ENCODE measurements at places on chromosomes 2 and 18. TPM values are rescaled to one million over a fixed set of nuclear protein-coding genes. Genes with fewer than 3 reads are reported as not detected.

GRCh38 chr2:240464514-240465241 lies 29.2 kb downstream of the GPC1 start:
- H3K4me1 ChIP-seq, result peaks cover 14% of the 10 kb centered on the region

GRCh38 chr2:144071461-144071860 lies 448.5 kb downstream of the ZEB2 start:
- no peaks in the 10 kb centered on the region for H3K36me3 ChIP-seq
- DNase-seq, result no peak
- H3K27me3 ChIP-seq, result no peaks in the 10 kb centered on the region
- H3K27ac ChIP-seq, result no peak overlapping the region

GRCh38 chr2:47236503-47237215 lies 81.6 kb upstream of the STPG4 start:
- no peaks in the 10 kb centered on the region for H3K4me1 ChIP-seq
- H3K27me3 ChIP-seq, result no peaks in the 10 kb centered on the region

DNA sequence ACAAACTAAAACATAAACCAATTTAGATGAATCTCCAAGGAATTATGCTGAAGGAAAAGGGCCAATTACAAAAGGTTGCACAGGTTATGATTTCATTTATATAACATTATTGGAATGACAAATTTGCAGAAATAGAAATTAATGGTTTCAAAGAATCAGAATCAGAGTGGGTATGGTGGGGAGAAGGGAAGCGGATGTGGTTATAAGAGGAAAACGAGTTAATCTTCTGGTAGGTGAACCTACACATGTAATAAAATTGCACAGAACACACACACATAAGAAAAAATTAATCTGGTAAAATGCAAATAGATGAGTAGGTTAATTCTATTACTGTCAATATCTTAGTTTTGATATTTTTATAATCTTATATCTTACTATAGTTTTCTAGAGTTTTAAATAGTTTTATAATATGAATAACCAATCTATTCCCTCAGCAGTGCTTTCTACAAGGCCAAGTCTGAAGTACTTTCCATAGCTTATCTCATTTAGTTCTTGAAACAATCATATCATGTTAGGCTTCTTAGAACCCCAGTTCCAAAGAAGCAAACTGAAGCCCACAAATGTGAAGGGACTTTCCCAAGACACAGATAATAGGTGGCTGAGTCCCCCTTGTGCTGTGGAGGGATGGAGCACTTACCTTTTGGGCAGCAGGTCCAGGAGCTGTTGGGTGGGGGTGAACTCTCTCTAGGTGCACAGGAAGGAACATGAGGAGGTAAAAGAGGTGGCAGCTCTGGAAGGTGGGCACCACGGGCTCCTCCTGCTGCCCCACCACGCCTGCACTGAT lies 31.5 kb downstream of the ZNF519 start:
- H3K4me1 ChIP-seq, result no peaks in the 10 kb centered on the region
- H3K36me3 ChIP-seq, result no peaks in the 10 kb centered on the region
- DNase-seq, result no peak
- H3K27ac ChIP-seq, result no peak overlapping the region
- no peaks in the 10 kb centered on the region for H3K27me3 ChIP-seq
- no peak overlapping the region for H3K4me3 ChIP-seq

- H3K4me3 ChIP-seq, result no peak overlapping the region
- H3K27ac ChIP-seq, result no peak overlapping the region
- no peak for DNase-seq
- H3K36me3 ChIP-seq, result no peaks in the 10 kb centered on the region
These were observed 25.2 kb upstream of the CTLA4 start for GRCh38 chr2:203842373-203842772.

DNA sequence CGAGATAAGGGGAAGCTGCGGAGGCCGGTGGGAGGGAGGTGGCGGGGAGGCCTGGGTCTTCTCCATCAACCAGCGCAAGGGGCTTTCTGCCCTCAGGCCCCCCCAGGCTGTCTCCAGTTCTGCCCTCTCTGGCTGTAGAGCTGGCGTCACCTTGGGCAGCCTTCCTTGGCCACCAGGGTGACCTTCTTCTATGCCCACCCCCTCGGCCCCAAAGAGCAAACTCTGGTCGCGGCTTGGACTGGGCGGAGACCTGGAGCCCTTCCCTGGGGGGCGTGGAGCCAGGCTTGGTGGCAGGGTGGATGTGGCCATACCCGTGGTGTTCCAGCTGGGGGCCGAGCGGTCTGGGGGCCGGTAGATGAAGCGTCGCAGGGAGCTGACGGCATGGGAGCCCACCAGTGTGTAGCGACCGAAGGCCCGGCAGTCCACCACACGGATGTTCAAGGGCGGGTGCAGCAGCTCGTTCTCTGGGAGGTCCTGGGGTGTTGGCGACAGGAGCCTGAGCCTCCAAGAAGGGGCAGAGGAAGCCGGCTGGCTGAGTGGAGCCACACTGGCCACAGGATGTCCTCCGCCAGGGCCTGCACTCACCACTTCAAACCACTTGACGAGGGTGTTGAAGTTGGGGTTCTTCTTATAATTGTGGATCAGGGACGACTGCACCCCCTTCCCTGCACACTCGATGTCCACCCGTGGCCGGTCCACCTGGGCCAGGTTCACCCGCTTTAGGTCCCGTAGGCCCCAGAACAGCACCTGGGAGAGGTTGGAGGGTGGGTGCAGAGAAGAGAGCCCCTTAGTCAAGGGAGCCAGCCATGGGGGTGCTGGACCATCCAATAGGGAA lies 4.9 kb downstream of the OTOF start:
- H3K36me3 ChIP-seq, result no peaks in the 10 kb centered on the region
- DNase-seq, result no peak
- H3K4me3 ChIP-seq, result no peak overlapping the region
- no peak overlapping the region for H3K27ac ChIP-seq

GRCh38 chr2:85564144-85564563 lies 2.9 kb upstream of the GGCX start:
- H3K27me3 ChIP-seq, result no peaks in the 10 kb centered on the region
- no peak overlapping the region for H3K27ac ChIP-seq
- H3K4me1 ChIP-seq, result no peaks in the 10 kb centered on the region
- DNase-seq, result no peak

GRCh38 chr2:12032398-12032797 lies 286.0 kb downstream of the LPIN1 start:
- H3K27ac ChIP-seq, result no peak overlapping the region
- no peak for DNase-seq
- H3K4me3 ChIP-seq, result no peak overlapping the region
- no peaks in the 10 kb centered on the region for H3K4me1 ChIP-seq
- H3K36me3 ChIP-seq, result no peaks in the 10 kb centered on the region
- no peaks in the 10 kb centered on the region for H3K27me3 ChIP-seq

GRCh38 chr2:46818819-46819218 lies 96.8 kb downstream of the MCFD2 start:
- H3K4me3 ChIP-seq, result no peak overlapping the region
- no peaks in the 10 kb centered on the region for H3K36me3 ChIP-seq
- DNase-seq, result no peak
- H3K4me1 ChIP-seq, result peaks cover 49% of the 10 kb centered on the region
- no peaks in the 10 kb centered on the region for H3K27me3 ChIP-seq

DNA sequence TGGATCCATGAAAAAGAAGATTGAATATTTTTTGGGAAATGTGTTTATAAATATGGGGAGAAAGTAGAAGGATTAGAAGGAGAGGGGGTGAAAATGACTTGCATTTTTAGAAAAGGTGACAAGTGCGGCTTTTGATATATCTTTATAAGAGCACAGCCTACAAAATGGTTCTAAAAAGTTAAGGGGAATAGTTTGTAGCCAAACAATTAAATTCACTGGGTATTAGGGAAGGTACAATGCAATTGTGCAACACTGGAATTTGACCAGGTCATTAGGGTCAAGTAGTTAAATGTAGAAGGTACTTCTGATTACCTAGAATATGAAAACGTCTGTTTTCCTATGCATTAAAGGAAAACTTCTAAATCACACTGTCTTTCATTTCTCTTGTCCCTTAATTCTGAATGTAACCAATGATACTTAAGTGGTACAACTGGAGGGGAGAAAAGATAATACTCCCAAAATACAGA lies 44.5 kb upstream of the SERTAD2 start:
- H3K27me3 ChIP-seq, result no peaks in the 10 kb centered on the region
- no peak overlapping the region for H3K27ac ChIP-seq
- no peak overlapping the region for H3K4me3 ChIP-seq
- no peaks in the 10 kb centered on the region for H3K36me3 ChIP-seq
- no peaks in the 10 kb centered on the region for H3K4me1 ChIP-seq

- no peak for DNase-seq
- no peaks in the 10 kb centered on the region for H3K36me3 ChIP-seq
- no peak overlapping the region for H3K27ac ChIP-seq
- no peaks in the 10 kb centered on the region for H3K4me1 ChIP-seq
These were observed 192.4 kb upstream of the AGAP1 start for GRCh38 chr2:235301202-235302076.

- no peak overlapping the region for H3K4me3 ChIP-seq
- H3K27me3 ChIP-seq, result peaks cover 11% of the 10 kb centered on the region
- H3K27ac ChIP-seq, result no peak overlapping the region
- DNase-seq, result no peak
- H3K4me1 ChIP-seq, result peaks cover 8% of the 10 kb centered on the region
These were observed 3.8 kb upstream of the FRZB start for GRCh38 chr2:182870227-182870626.

GRCh38 chr18:56314396-56314795 lies 324.0 kb downstream of the TXNL1 start:
- H3K27me3 ChIP-seq, result no peaks in the 10 kb centered on the region
- H3K4me1 ChIP-seq, result no peaks in the 10 kb centered on the region
- no peak for DNase-seq

- peak overlapping the region; percentile 99 for H3K27ac ChIP-seq
- no peaks in the 10 kb centered on the region for H3K27me3 ChIP-seq
- peak; percentile 44 for DNase-seq
- peak overlapping the region; percentile 81 for H3K4me3 ChIP-seq
These were observed 2.7 kb upstream of the TGIF1 start for GRCh38 chr18:3447068-3447894.

- no peak overlapping the region for H3K4me3 ChIP-seq
- DNase-seq, result no peak
- H3K36me3 ChIP-seq, result no peaks in the 10 kb centered on the region
These were observed 188.3 kb downstream of the ZNF516 start for GRCh38 chr18:76306685-76307292.

- peaks cover 38% of the 10 kb centered on the region for H3K36me3 ChIP-seq
- H3K4me1 ChIP-seq, result peaks cover 7% of the 10 kb centered on the region
- H3K27me3 ChIP-seq, result no peaks in the 10 kb centered on the region
- DNase-seq, result no peak
- no peak overlapping the region for H3K4me3 ChIP-seq
These were observed 3.1 kb upstream of the KCNJ13 start for GRCh38 chr2:232779465-232779864.

GRCh38 chr2:168639441-168639898 lies 163.0 kb upstream of the NOSTRIN start:
- H3K27ac ChIP-seq, result peak overlapping the region; percentile 87
- DNase-seq, result peak; percentile 21
- H3K4me1 ChIP-seq, result peaks cover 34% of the 10 kb centered on the region
- no peak overlapping the region for H3K4me3 ChIP-seq

- no peak for DNase-seq
- no peaks in the 10 kb centered on the region for H3K4me1 ChIP-seq
- no peak overlapping the region for H3K4me3 ChIP-seq
- no peaks in the 10 kb centered on the region for H3K36me3 ChIP-seq
These were observed 544.8 kb downstream of the ARHGAP15 start for GRCh38 chr2:143674051-143674450.

DNA sequence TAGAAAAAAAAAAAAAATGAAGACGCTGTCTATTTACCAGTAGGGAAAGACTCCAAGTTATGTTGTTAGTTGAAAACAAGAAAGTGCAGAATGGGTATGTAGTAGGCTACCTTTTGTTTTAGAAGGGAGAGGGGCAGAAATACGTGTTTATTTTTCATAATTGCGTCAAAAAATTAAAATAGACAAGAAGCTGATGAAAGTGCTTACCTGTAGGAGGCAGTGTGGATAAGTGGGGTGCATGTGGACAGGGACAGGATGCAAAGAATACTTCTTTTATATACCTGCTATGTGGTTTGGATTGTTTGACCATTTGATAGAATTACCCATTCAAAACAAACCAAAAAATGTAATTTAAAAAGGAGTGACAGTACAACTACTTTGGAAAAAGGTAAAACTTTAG lies 3.0 kb upstream of the GCG start:
- DNase-seq, result no peak
- H3K4me3 ChIP-seq, result no peak overlapping the region
- no peaks in the 10 kb centered on the region for H3K27me3 ChIP-seq
- H3K27ac ChIP-seq, result no peak overlapping the region

DNA sequence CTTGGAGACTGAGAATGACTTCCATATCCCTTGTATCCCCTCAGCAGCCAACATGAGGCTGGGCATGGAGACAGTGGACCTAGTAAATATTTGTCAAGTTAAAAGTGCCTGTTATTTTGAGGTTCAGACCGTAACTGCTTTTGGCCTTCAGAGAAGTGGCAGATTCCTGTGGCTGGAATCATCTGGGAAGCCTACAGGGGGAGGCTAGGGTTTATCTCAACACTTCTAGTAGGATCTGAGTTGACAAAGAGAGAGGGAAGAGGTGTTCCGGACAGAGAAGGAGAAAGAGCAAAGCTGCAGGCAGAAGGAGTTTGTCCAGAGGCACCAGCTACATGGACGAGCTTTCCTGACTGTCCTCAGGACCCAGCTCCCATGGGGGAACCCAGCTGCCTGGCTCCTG lies 27.0 kb downstream of the SLC14A2 start:
- H3K27ac ChIP-seq, result no peak overlapping the region
- no peaks in the 10 kb centered on the region for H3K27me3 ChIP-seq
- no peak for DNase-seq
- no peaks in the 10 kb centered on the region for H3K4me1 ChIP-seq
- no peaks in the 10 kb centered on the region for H3K36me3 ChIP-seq

DNA sequence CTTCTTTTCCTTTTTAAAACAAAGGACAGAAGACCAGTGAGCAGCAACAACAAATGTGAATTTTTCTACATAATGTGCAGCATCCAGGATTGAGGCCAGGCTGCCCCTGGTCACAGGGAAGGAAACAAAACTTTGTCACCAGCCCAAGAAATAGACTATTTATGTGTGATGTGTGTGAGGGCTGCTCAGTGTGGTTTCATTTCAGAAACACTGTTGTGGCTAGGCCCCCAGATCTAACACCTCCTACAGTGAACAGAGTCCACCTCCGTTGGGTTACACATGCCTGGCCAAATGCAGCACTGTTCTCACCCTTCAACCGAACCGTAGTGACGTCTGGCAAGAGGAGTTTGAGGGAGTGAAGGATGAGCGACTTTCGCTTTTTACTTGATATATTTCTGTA lies 146.3 kb upstream of the RIOK3 start:
- DNase-seq, result no peak
- no peak overlapping the region for H3K4me3 ChIP-seq
- no peaks in the 10 kb centered on the region for H3K36me3 ChIP-seq

GRCh38 chr2:26161926-26162325 lies 11.0 kb upstream of the GAREM2 start:
- H3K4me3 ChIP-seq, result no peak overlapping the region
- DNase-seq, result no peak
- no peaks in the 10 kb centered on the region for H3K36me3 ChIP-seq
- no peaks in the 10 kb centered on the region for H3K27me3 ChIP-seq
- H3K27ac ChIP-seq, result no peak overlapping the region

FAM168B gene
- 93.1 TPM for total RNA-seq

SERPINB12 gene
- not detected for total RNA-seq

KIAA2012 gene
- total RNA-seq, result not detected

VWC2L gene
- not detected for total RNA-seq

DSC1 gene
- 21.8 TPM for total RNA-seq

POTEI gene
- not detected for total RNA-seq

SERPINB13 gene
- not detected for total RNA-seq

BUB1 gene
- 1.1 TPM for total RNA-seq

ANKRD30B gene
- total RNA-seq, result not detected

Data from heart right ventricle (tissue), 16 donors.